ENCODE measurements at places on chromosomes 2 and 18.
A peak's percentile ranks its signal among the peaks of the same experiment; 100 is the strongest.

GRCh38 chr2:66561645-66562303 lies 126.8 kb downstream of the MEIS1 start:
- DNase-seq: no peak

GRCh38 chr2:134782792-134783191 lies 55.6 kb upstream of the ACMSD start:
- DNase-seq: peak; percentile 25

DNA sequence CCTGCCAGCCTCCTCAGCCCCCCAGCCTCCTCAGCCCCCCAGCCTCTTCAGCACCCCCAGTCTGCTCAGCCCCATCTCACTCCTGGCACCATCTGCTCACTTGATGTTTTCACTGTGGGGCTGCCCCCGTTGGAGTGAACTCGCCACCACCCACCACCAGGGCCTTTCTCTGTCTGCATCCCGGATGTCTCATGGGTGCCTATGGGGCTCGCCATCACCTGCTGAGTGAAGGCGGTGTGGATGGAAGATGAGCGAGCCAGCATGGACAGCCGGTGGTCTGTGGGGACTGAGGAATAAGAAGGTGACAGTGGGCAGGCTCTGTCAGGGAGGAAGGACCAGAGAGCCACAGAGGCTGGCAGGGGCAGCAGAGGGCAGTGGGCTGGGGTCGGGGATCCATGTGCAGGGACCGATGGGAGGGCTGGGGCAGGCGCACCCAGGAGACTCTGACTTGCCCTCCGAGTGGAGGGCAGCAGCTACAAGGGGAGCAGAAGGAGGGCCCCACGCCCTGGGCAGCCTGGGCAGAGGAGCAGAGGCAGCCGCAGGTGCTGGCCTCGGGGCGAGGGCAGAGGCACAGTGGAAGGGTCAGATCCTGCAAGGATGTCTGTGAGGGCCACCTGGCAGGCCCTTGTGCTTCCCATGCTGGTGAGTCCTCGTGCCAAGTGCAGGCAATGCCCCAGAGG lies 74.7 kb upstream of the ODC1 start:
- DNase-seq: no peak

DNA sequence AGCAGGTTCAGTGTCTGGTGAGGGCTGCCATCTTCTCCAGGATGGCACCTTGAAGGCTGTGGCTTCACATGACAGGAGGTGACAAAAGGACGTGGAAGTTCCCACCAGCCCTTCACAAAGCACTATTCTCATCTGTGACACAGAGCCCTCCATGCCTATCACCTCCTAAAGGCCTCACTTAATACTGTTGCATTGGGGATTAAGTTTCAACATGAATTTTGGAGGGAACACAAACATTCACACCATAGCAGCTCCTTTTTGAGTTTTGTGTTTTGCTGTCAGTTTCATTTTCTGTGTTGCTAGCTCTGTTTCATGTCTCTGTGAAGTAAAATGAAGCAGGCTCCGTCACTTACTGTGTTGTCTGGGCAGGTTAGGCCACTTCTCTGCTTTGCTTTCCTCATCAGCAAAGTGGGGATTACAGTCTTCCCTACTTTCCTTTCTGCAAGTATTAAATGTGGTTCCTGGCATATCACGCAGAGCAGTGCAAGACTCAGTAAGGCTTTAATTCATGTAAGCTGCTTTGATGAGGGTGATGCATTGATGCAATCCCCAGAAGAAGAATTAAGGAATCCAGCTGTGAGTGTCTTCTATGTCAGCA lies 31.6 kb downstream of the LIMS1 start:
- no peak for DNase-seq

DNA sequence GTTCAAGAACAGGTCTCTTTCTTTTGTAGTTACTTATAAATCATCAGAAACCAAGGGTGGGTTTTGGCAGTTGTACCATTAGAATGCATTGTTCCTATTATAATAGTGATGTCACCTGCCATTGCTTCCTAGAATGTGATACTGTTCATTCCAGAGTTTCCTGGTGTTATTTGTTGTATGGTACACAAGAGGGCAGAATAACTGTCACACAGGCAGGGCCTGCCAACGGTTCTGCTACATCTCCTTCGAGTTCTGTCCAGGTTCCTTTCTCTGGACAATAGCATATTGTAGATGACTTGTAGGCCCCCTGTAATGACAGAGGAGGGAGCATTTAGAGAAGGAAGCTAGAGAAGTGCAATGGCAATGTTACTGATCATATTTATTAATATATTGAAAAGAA lies 98.3 kb downstream of the KLHL14 start:
- no peak for DNase-seq
